ENCODE measurements at places on chromosomes 4 and X.

DNA sequence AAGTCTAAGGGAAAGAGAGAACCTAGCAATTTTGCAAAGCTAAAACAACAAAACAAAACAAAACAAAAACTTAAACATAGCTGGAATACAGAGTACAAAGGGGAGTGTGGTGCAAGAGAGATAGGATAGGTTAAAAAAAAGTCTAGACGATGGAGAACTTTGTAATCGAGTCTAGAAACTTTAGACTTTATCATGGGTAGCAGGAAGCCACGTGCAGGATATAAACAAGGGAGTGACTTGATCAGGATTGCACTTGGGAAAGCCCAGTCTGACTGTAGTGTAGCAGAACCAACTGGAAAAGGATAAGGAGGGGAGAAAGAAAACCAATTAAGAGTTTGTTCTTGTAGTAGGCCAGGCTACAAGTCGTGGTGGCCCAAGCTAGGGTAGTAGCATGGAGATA, 750.1 kb downstream of the RPA4 start:
- no peak for DNase-seq

GRCh38 chrX:47484885-47485284, 1.9 kb upstream of the ZNF41 start:
- no peak for DNase-seq

- no peak for DNase-seq
These were observed 256.1 kb downstream of the THOC2 start for GRCh38 chrX:123476611-123477219.

DNA sequence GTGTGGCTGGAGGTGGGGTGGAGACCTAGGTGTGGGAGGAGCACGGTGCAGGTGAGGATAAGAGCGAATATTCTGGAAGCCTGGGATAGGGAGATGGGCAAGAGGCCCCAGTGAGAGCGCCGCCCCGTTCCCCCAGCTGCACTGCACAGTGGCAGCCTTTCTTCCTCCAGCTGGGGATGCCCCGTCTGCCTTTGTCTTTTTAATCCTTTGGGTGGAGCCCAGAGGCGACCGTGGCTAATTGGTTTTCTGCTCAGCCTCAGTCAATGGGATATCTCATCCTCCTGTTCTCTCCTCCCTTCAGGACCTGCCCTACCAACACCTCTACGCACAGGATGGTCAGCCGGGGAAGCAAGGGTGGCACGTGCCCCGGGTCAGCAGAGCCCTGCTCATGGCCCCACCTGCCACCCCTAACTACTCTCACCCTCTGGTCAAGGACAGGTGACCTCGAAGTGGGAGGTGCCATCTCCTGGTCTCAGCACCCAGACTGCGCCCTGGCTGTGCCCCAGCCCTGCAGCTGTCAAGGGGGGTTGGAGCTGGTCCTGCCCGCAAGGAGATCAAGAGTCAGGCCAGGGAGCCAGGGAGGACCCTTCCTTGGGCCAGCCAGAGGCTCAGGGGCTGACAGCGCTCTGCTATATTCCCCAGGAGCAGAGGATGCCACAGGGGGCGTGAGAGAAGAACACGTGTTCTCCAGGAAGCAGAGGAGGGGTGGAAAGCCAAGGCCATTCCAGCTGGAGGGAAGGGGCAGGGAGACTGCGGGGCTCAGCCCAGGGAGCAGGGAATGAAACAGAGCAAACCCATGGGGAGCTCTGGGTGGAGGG, 64.0 kb downstream of the ADRA2C start:
- DNase-seq = no peak

- no peak for DNase-seq
These were observed 712 bp downstream of the PNPLA4 start for GRCh38 chrX:7926501-7926900.

- DNase-seq = no peak
These were observed 1.2 kb upstream of the XK start for GRCh38 chrX:37684426-37684825.

- no peak for DNase-seq
These were observed 83.9 kb upstream of the RPS6KA3 start for GRCh38 chrX:20350596-20350995.

Data from stimulated activated CD8-positive, alpha-beta memory T cell treated with anti-CD3 and anti-CD28 coated beads, Interleukin-4, amount 100 ng/mL, for 1 hour (primary cell).